Activated naive CD4-positive, alpha-beta T cell treated with anti-CD3 and anti-CD28 coated beads for 36 hours (primary cell): ENCODE measurements at places on chromosomes 5 and 9. TPM values are rescaled to one million over a fixed set of nuclear protein-coding genes. Genes with fewer than 3 reads are reported as not detected.
A peak's percentile ranks its signal among the peaks of the same experiment; 100 is the strongest.

- no peak for DNase-seq
Observed at GRCh38 chr9:78806492-78807160, 509.7 kb downstream of the PSAT1 start.

DNA sequence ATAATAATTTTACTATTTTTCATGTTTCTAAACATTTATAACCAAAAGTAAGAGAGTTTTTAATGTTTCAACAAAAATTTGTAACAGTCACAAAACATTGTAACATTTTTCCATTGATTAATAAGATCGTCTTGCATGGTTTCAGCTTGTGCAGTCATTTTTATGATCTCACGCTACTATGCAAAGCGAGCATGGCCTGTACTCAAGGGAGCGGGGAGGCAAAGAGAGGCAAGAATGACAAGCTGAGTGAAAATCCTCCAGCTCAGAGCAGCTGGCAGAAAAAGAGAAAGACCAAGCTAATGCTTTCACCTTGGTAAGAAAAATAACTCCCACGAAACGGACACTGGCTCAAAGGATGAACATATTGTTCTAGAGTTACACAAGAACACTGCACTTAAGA is 90.0 kb upstream of the SV2C start:
- no peak for DNase-seq

DNA sequence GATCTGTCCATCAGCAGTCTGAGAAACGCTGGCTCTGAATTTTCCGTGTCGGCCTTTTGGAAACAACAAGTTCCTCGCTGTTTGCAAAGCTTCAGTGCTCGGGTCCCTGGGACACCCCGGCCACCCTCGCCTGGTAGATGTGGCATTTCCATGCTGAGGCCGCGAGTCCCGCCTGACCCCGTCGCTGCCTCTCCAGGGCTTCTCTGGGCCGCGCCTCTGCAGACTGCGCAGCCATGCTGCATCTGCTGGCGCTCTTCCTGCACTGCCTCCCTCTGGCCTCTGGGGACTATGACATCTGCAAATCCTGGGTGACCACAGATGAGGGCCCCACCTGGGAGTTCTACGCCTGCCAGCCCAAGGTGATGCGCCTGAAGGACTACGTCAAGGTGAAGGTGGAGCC is 4.7 kb downstream of the NTNG2 start:
- DNase-seq, result peak; percentile 38

The MEIKIN gene
- total RNA-seq, result 1.4 TPM

The BTNL3 gene
- not detected for total RNA-seq

The ANKRD18B gene
- total RNA-seq, result 1.6 TPM
